ENCODE measurements at places on chromosomes 6 and 20.
A peak's percentile ranks its signal among the peaks of the same experiment; 100 is the strongest.

- peak overlapping the region; percentile 84 for H3K4me3 ChIP-seq
- H3K27me3 ChIP-seq, result no peaks in the 10 kb centered on the region
These were observed 1.5 kb upstream of the TENT5A start for GRCh38 chr6:81753711-81754577.

- no peaks in the 10 kb centered on the region for H3K4me1 ChIP-seq
- no peak overlapping the region for H3K27ac ChIP-seq
- H3K4me3 ChIP-seq, result no peak overlapping the region
- H3K36me3 ChIP-seq, result no peaks in the 10 kb centered on the region
- no peaks in the 10 kb centered on the region for H3K27me3 ChIP-seq
These were observed 315.2 kb upstream of the SOX4 start for GRCh38 chr6:21278375-21278745.

DNA sequence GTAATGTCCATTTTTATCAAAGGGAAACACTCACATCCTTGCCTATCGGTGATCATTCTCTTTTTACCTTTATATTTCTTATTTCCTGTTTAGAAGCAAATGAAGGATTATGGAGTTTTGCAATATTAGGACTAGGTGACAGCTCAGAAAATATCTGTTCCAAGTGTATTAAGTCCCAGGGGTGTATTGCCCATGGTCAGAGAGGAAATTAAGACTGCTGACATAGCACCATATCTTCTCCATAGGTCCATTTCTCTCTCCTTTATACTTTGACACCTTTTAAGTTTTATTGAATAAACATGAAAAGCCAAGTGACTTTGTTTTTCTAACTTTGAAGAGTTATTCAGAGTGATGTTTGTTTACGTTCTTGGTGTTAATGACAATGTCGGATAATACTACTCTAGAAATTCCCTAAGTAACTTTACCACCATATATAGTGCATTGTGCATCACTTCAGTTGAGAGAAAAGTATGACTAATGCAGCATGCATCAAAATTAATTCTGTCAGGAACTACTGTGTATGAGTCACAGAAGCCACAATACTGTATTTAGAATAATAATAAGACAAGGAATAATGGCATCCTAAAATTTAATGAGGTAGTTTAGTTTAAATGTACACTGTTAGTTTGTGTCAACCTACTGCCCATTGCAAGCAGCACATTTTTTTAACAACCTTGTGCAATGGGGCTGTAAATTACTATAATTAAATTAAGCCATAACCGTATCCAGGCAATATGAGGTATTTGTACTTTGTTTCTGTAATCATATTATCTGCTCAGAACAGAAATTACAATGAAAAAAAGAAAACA, 474.4 kb upstream of the RNF217 start:
- no peak for DNase-seq
- no peak overlapping the region for H3K4me3 ChIP-seq
- H3K4me1 ChIP-seq, result no peaks in the 10 kb centered on the region
- no peaks in the 10 kb centered on the region for H3K27me3 ChIP-seq
- H3K27ac ChIP-seq, result no peak overlapping the region

DNA sequence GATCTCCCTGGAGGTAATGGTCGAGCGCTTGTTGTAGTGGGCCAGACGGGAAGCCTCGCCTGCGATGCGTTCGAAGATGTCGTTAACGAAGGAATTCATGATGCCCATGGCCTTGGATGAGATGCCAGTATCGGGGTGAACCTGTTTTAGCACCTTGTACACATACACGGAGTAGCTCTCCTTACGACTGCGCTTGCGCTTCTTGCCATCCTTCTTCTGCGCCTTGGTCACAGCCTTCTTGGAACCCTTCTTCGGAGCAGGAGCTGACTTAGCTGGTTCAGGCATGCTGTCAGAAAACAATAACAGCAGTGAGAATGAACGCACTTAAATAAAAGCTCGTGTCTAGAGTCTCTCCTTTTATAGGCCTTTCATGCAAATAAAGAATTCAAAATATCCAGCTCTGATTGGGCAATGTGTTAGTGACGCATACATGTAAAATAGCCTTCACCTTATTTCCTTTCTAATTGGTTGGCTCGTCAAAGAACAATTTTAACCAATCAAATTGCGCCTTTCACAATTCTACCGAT, 129.2 kb downstream of the HFE start:
- DNase-seq, result peak; percentile 94
- H3K27me3 ChIP-seq, result no peaks in the 10 kb centered on the region
- H3K36me3 ChIP-seq, result no peaks in the 10 kb centered on the region
- H3K4me1 ChIP-seq, result peaks cover 3% of the 10 kb centered on the region
- peak overlapping the region; percentile 54 for H3K4me3 ChIP-seq
- H3K27ac ChIP-seq, result peak overlapping the region; percentile 92

GRCh38 chr6:34157851-34158250, 12.0 kb upstream of the GRM4 start:
- no peak overlapping the region for H3K4me3 ChIP-seq
- H3K27ac ChIP-seq, result no peak overlapping the region
- no peaks in the 10 kb centered on the region for H3K36me3 ChIP-seq
- DNase-seq, result no peak
- no peaks in the 10 kb centered on the region for H3K4me1 ChIP-seq

- no peaks in the 10 kb centered on the region for H3K27me3 ChIP-seq
- DNase-seq, result no peak
- no peak overlapping the region for H3K4me3 ChIP-seq
- H3K36me3 ChIP-seq, result no peaks in the 10 kb centered on the region
These were observed 55.4 kb upstream of the TMX4 start for GRCh38 chr20:8074931-8075330.

- H3K4me3 ChIP-seq, result no peak overlapping the region
- H3K27ac ChIP-seq, result no peak overlapping the region
- DNase-seq, result no peak
- no peaks in the 10 kb centered on the region for H3K27me3 ChIP-seq
- no peaks in the 10 kb centered on the region for H3K4me1 ChIP-seq
- no peaks in the 10 kb centered on the region for H3K36me3 ChIP-seq
These were observed 49.2 kb downstream of the ANKS1A start for GRCh38 chr6:34938268-34938667.

DNA sequence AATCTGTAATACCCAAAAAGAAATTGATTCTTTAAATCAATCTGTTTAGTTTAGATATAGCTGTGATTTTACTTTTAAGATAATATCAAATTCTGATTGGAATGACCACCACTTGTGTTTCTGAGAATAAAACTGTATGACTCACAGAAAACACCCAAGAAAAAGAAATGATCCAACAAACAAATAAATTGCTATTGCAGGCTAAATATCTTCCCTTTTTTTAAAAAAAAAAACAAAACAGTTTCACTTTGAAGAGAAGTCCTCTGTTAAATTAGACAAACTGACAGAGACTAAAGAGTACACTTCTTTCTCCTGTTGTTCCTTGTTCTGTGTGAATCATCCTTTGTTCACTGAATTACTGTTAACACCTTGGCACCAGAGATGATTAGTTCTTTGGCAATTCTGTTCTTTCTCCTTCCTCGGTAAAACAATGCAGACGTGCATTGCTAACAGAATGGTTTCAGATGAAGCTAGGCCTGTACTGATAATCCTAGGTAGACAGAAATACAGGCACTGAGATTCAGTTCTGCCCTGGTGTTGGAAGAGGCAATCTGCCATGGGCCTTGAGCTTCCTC, 895.2 kb upstream of the CITED2 start:
- no peak overlapping the region for H3K4me3 ChIP-seq
- H3K27me3 ChIP-seq, result no peaks in the 10 kb centered on the region
- no peaks in the 10 kb centered on the region for H3K36me3 ChIP-seq
- H3K4me1 ChIP-seq, result no peaks in the 10 kb centered on the region
- no peak overlapping the region for H3K27ac ChIP-seq
- DNase-seq, result no peak

GRCh38 chr6:56040889-56041301, 165.5 kb upstream of the BMP5 start:
- H3K4me1 ChIP-seq, result no peaks in the 10 kb centered on the region
- H3K36me3 ChIP-seq, result no peaks in the 10 kb centered on the region
- DNase-seq, result no peak
- H3K27ac ChIP-seq, result no peak overlapping the region
- no peaks in the 10 kb centered on the region for H3K27me3 ChIP-seq

DNA sequence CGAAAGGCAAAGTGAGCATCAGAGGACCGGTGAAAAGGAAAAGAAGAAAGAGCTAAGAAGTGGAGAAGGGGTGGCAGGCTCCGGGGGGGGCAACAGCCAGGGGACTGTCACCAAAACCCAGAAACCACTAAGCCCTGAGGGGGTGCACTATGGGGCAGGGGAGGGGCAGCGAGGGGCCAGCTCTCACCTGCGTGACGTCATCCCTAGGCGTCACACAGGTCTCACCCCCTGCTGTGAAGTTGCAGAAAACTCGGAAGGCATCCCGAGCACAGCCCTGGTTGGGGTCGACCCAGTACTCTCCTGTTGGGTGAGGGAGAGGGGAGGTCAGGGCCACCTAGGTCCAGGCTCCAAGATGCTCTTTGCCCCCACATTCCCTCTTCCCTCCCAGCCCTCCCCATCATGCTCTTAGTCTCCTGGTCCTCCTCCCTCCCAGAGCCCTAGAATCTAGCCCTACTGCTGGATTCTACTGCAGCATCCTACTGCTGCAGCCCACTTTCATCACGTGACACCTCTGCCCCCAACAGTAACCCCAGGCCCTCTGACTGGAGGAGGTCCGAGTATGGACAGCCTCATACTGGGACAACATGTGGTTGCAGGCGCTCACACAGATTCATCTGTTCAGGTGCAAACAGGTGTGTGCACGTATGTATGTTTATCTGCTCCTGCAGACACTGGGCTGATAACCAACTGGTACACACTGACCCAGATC, 27.4 kb downstream of the COL11A2 start:
- H3K36me3 ChIP-seq, result no peaks in the 10 kb centered on the region
- no peak for DNase-seq
- no peaks in the 10 kb centered on the region for H3K27me3 ChIP-seq
- H3K4me3 ChIP-seq, result no peak overlapping the region

- H3K36me3 ChIP-seq, result no peaks in the 10 kb centered on the region
- no peak overlapping the region for H3K4me3 ChIP-seq
- H3K27ac ChIP-seq, result no peak overlapping the region
- H3K27me3 ChIP-seq, result no peaks in the 10 kb centered on the region
These were observed 32.3 kb upstream of the DUSP22 start for GRCh38 chr6:259901-260508.

GRCh38 chr20:18048176-18048575, 9.5 kb downstream of the OVOL2 start:
- no peak overlapping the region for H3K27ac ChIP-seq
- DNase-seq, result no peak
- no peaks in the 10 kb centered on the region for H3K36me3 ChIP-seq
- H3K4me3 ChIP-seq, result no peak overlapping the region
- H3K27me3 ChIP-seq, result no peaks in the 10 kb centered on the region

DNA sequence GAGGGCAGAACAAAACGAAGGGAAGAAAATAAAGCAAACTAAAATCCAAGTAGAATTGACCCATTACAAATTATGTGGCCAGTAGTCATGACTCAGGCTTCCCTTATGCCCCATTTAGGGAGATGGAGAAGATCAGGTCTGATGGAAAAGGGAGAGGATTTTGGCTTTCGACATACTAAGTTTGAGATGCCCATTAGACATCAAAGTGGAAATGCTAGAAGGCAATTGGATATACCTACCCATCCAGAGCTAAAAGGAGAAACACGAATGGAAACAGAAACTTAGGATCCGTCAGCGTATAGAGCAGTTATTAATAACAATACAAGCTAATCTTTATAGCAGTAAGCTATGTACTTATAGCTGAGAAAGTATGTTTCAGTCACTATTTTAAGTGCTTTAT, 4.8 kb downstream of the TRPC4AP start:
- no peaks in the 10 kb centered on the region for H3K27me3 ChIP-seq
- H3K4me3 ChIP-seq, result no peak overlapping the region
- H3K27ac ChIP-seq, result peak overlapping the region; percentile 11
- H3K4me1 ChIP-seq, result peaks cover 9% of the 10 kb centered on the region

DNA sequence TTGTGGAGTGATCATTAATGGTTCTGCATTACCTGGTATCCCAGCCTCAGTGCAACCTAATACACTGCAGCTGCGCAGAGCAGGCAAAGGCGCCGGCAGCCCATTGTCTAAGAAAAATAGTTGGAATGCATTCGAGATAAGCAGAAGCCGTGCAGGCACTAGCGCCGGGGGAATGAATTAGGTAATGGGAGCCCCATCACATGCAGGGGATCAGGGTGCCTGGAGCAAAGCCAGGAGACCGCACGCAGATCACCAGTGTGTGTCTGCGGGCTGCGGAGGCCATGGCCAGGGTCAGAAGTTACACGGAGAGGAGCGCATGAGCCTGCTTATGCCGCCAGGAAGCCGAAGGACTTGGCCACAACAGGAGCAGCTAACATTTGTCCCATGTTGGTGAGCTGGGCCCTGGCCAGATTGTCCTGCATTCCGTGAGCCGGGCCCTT, 156.8 kb downstream of the DLL1 start:
- no peak overlapping the region for H3K4me3 ChIP-seq
- DNase-seq, result no peak
- peaks cover 6% of the 10 kb centered on the region for H3K4me1 ChIP-seq

DNA sequence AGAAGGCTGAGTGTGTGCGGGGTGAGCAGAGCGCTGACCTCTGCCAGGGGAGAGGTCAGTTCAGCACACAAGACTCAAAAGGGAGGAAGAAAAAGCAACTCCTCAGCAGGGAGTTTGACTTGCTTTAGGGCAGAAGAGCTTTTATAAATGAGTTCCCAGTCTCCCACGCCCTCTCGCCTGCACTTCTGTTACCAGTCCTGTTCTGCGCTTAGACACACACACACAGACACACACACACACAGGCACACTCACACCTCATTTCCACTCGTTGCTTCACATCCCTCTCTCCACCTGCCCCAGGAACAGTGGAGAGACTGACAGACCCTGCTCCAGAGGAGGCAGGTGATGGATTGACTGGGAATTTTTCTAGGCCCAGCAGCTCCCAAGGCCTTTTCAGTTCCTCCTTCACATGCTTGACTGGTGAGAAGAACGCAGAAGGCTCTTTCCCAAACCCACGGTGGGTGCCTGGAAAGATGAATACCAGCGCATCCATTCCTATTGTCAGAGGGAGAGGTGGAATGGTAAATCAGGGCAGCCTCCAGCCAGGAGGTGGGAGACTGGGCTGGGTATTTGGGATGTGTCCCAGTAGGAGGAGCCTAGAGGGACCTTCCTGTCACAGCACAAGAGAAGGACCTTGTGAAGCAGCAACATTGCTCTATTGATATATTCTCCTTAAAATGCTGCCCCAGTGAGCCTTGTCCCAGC, 43.7 kb downstream of the JAG1 start:
- H3K27ac ChIP-seq, result no peak overlapping the region
- no peak overlapping the region for H3K4me3 ChIP-seq
- no peak for DNase-seq
- no peaks in the 10 kb centered on the region for H3K4me1 ChIP-seq
- H3K36me3 ChIP-seq, result no peaks in the 10 kb centered on the region
